ENCODE measurements at places on chromosomes 6 and 20. TPM values are rescaled to one million over a fixed set of nuclear protein-coding genes. Genes with fewer than 3 reads are reported as not detected.

DNA sequence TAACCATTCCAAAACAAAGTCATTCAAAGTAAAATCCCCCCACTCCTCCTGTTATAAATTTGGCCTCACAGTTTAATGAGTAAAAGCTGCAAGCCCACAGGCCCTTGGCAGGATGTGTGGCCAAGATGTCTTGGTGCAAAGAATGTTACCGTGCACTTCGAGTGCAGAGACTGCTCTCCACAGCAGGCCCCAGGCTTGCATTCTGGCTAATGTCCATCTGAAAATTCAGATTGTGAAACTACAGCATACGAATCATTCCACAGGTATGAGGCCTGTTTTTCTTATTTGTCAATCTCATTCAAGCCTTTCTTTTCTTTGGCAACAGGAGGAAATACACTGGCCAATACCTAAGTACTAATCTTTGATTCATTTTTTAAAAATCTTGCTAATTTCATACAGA, 7.1 kb downstream of the RPS6KA2 start:
- DNase-seq, result no peak

- DNase-seq, result no peak
Measured at GRCh38 chr6:149913085-149913484, 9.8 kb downstream of the RAET1G start.

DNA sequence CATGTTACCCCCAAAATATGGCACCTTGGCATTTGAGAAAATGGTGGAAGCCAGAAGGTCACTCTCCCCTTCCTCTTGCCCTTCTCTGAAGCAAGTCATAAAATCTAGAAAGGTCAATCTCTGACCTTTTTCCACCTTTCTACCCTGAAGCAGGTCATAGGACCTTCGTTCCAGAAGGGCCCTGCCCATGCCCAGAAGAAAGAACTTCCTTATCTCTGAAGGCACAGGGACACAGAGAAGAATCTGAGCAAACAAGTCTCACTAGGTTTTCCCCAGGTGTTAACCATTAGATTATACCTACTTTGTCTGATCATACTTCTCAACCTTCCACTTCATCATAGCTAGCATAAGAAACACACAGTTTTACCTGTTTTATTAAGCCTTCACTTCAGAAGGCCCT, 42.5 kb downstream of the SMPDL3A start:
- no peak for DNase-seq

KCNK17 gene
- 10.4 TPM for total RNA-seq
